ENCODE measurements at places on chromosomes 12 and 14.

- no peak for DNase-seq
Observed at GRCh38 chr12:94025756-94026155, 122.6 kb upstream of the PLXNC1 start.

GRCh38 chr12:76337583-76337982 is 10.6 kb downstream of the BBS10 start:
- no peak for DNase-seq

GRCh38 chr12:38161123-38162000 is 155.2 kb upstream of the ALG10B start:
- DNase-seq = no peak

DNA sequence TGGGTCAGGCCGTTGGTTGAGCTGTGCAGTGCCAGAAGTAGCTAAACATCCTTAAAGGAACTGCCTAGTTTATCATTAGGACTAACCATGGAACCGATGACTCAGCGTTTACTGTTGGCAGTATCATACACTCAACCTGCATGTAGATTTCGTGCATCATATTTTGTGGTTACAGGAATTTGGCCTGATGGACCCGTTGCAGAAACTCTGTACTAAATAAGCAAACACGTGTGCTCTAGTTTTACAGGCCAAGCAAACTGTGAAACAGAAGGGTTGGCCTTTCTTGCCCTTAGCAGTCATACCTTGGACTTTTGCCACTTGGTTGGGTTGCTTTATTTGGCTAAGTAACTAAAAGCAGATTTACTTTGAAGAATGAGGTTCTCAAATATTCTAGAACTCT is 35.6 kb downstream of the DGLUCY start:
- DNase-seq = peak; percentile 99

- DNase-seq = no peak
Observed at GRCh38 chr14:56075301-56075700, 42.9 kb upstream of the PELI2 start.

DNA sequence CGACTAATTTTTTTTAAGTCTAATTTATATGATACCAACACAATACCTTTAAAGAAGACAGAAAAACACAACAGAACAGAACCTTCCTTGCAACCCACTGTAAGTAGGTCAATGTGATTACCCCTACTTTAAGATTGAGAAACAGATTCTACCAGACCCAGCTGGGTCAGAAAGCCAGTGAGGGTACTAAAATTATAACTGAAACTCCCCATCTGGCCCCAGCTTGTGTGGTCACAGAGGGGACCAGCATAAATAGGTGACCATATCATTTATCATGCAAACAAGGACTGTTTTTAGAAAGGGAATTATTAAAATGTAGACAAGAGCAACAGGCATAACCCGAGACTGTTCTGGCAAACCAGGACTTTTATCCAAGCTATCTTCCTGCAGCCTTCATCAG is 30.1 kb upstream of the FRMD6 start:
- no peak for DNase-seq

DNA sequence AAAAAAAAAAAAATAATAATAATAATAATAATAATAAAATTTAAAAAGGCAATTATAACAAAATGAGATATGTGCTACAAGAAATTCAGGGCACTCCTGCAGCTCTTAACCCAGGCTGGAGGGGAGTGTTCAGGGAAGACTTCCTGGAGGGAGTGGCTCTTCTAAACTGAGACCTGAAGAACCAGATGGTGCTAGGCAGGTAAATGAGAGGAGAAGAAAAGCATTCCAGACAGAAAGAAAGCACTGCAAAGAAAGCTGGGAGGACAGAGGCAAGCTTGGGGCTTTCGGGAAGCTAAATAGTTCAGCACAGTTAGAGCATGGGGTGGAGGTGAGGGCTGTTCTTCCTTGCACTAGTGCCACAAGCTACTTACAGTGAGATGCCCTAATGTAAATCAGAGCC is 9.9 kb upstream of the SRSF9 start:
- no peak for DNase-seq

DNA sequence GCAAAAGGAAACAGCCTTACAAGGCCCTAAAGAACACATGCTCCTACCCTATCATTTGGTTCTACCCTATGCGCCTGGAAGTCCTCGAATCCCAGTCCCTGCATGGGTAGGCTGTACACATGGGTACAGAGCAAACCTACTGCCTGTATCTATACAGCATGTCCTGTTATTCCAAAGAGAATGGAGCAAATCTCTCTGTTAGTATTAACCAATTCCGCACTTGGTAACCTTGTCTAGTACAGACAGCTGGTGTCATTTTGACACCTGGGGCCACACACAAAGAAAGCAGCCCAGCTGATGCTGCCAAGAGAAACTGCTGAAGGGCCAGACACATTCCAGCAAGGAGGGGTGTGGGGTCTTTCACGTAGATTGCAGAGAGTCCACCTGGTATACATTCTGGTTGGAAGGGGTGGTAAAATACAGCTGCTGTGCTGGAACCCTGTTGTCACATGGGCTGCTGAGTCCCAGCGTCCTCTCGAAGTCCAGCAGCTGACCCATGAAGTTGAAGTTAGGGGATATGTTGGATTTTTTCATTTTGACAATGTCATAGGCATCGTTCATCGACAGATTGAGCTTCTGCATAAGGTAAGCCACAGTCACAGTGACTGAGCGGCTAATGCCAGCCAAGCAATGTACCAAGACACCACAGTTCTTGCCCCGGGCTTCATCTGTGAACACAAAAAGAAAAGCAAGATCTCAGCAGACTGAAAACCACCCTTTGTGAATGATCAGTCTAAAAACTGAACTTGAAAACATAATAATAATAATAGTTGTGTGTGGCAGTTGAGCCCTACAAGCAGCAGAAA is 3.2 kb downstream of the DUSP6 start:
- DNase-seq = no peak

DNA sequence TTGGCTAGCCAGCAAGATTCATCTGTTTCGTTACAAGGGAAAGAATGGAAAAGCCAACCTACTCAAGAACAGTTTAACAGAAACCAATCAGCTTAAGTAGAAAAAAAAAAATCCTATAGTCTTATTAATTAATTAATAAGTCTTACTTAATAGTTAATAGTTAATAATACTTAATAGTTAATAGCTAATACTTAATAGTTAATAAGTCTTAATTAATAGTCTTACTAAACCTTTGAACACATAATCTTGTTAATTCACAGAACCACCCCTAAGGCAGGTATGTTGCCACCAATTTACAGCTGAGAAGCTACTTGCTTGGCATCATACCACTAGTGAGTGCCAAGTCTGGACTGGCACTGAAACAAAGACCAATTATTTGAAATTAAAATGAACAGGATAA is 19.9 kb downstream of the MFAP5 start:
- no peak for DNase-seq

DNA sequence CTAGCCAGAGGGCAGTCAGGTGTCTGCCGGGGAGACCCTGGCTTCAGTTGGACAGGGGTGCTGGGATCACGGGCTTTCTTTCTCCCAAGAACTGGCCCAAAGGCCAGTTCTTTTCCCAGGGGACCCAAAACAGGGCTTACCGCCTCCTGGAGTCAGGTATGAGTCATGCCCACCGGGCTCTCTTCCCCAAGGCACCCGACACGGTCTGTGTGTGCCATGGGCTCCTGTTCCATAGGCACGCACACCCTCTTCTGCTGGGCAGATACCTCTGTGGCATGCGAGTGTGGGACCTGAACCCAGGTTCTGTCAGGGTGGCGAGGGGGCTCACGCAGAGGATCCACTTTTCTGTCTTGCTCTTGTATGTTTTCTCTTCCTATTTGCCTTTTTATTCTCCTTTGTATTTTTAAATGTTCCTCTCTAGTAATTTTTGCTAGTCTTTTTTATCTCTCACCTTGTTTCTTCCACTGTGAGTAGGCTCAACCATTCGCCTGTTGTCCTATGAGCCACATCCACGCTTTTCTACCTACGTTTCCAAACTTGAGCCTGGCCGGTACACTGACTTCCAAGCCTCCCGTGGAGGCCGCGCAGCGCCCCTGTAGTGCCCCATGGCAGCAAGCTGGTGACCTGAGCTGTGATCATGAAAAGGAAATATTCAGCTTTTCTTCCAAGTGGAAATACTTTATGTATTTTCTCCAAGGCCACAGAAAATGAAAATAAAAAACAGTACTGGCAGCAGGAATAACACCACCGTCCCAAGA is 362.2 kb downstream of the CACNA1C start:
- DNase-seq = no peak

DNA sequence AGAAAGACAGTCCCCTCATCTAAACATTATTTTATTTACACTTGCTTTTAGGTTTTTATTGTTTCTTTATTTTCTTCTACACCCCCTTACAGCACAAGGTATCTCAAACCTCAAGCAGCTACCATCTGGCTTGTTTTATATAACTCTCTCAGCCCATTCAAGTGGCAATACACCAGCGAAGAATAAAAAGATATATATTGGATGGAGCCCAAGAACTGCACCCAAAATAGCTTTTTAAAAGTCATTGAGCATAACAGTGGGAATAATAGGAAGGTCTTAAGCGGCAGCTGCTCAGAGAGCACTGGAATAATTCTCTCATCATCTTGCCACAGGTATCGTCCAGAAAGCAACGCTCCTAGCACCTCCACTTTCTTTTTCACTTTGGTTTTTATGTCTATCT is 322.5 kb downstream of the SYT1 start:
- DNase-seq = no peak

DNA sequence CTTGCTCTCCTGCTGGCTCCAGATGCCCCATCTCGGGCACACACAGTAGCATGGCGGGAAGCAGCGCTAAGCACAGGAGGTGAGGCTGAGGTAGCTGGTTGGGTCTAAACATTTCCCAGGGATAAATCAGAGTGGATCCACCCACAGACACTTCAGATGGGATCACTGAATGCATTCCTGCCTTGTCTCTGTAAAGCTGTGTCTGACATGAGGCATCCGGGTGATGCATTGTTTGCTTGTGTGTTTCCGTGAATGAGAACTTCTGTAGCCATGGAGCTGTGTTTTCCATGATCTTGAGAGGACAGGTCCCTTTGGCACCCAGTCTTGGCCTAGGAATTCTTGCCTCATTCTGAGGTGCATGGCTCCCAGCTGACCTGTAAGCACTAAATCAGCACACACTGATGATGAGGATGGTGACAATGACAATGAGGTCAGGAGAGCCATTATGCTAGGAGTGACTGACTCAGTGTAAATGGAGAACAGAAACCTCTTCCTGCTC is 6.7 kb upstream of the KRT75 start:
- peak; percentile 32 for DNase-seq

GRCh38 chr12:78375461-78375860 is 489.1 kb upstream of the SYT1 start:
- no peak for DNase-seq

DNA sequence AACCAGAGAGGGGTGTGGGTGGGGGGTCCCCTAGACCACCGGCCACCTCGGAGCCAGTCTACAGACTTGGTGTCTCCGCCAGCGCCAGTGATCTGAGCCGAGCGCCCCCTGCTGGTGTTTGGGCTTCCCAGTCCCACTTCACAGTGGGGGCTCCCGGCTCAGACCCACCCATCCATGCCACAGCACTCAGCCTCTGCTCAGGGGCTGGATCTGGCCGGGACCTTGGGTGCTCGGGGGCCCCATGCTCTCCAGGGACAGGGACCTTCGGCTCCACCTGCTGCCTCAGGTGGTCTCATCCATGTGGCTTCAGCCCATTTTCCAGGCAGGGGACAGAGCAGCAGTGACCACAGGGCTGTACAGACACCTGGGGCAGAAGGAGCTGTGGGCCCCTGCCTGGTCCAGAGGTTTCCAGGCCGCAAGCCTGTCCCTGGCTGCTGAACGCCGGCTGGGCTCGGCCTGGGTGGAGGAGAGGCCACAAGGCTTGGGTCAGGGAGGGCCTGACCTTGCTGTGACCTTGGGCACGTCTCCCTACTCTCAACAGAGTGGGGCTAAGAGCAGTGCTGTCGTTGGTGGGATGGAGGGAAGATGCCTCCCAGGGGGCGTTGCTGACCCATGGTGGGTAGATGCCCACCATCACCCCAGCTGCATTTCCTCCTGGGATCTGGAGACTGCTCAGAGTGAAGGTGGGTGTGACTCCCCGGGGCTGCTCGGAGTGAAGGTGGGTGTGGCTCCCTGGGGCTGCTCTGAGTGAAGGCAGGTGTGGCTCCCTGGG is 86.3 kb downstream of the KIF26A start:
- no peak for DNase-seq

DNA sequence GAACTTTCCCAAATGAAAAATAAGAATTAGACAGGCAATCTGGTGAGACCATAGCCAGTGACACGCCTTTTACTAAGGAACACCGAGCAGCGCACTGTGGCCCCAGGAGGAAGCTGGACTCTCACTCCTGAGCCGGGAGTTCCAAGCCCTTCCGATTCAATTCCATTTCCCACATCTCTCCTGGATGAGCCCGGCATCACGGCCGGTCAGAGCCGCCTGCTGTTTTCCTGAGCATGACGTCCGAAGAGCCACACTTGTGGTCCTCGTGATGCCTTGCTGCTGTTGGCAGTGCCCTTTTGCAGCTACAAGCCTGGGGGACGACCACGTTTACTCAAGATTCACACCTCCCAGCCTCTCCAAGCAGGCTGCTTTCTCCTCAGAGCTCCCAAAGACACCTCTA is 40.8 kb downstream of the FBXL14 start:
- no peak for DNase-seq
